ENCODE measurements at places on chromosomes 12 and 14. TPM values are rescaled to one million over a fixed set of nuclear protein-coding genes. Genes with fewer than 3 reads are reported as not detected.

Gene RHOJ
- 30.6 TPM for total RNA-seq

Gene CHFR
- total RNA-seq = 15.9 TPM

Gene PSMA6
- 115 TPM for total RNA-seq

Gene KRT83
- not detected for total RNA-seq

- DNase-seq = peak; percentile 29
Observed at GRCh38 chr14:56216626-56217379, 98.6 kb downstream of the PELI2 start.

GRCh38 chr14:34796902-34797301, 78.3 kb downstream of the BAZ1A start:
- DNase-seq = no peak

DNA sequence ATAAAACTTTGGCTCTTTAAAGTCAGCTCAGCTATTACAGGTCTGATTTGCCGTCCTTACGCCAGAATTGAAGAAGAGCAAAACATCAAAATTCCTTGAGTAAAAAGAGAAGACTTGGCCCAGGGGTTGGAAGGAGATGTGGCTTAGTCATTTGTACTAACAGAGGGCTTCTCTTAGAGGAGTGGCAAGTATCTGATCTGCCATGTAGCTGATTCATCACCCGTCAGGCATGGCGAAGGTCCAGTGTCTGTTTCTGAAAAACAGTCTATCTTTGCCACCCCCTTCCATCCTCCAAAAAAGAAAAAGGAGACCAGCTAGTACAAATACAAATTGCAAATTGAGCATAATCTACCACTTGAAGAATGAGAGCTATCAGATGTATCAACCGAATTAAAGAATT, 91.9 kb downstream of the RAD52 start:
- peak; percentile 44 for DNase-seq

DNA sequence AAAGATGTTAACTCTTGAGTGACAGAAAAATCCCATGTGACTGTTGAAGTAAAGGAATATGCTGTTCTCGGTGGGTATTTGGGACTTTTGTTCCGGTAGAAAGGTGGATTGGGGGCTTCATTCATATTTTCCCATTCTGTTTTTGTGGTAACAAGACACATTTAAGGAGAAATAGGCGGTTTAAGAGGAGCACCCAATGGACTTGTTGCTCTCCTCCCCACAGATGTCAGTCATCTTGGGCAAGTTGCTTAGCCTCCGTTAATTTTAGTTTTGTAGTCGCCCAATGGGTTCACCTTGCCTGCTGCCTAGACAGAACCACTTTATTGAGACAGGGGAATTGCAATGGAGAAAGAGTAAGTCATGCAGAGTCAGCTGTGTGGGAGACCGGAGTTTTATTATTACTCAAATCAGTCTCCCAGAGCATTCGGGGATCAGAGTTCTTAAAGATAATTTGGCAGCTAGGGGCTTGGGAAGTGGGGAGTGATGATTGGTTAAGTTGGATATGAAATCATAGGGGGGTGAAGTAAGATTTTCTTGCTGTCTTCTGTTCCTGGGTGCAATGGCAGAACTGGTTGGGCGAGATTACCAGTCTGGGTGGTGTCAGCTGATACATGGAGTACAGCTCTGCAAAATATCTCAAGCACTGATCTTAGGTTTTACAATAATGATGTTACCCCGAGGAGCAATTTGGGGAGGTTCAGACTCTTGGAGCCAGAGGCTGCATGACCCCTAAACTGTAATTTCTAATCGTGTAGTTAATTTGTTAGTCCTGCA, 50.3 kb downstream of the SLC38A1 start:
- DNase-seq = no peak
